ENCODE measurements at places on chromosomes 7 and 10.

GRCh38 chr7:24721481-24722001, 35.7 kb downstream of the GSDME start:
- DNase-seq: no peak

- DNase-seq: no peak
These were observed 83.0 kb downstream of the ZNF365 start for GRCh38 chr10:62457196-62457595.

DNA sequence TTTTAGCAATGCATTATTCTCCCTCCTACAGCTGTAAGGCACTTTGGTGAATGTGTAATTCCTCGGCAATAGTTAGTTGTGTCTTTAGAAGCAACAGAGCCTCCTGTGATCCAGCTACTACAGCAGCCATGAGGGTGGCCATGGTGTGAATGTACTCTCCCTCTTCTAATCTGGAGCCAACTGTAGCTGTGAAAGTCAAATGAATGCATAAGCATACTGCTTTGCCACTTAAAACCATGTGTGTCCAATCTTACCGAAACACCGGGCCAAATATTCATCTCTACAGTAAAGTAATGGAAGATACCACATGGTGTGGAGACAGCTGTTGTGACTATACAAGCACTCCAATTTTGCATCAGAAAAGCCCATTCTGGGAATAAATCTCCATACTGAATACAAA, 195.0 kb downstream of the DNAJC1 start:
- no peak for DNase-seq

GRCh38 chr10:1600861-1601260, 136.5 kb downstream of the ADARB2 start:
- no peak for DNase-seq

- peak; percentile 56 for DNase-seq
These were observed 74.6 kb downstream of the CUL1 start for GRCh38 chr7:148773334-148773733.

All from CD4-positive, alpha-beta T cell treated with Interleukin-17A for 4 hours (primary cell).